GM23248 (cell line): ENCODE measurements at places on chromosomes 11 and 22. TPM values are rescaled to one million over a fixed set of nuclear protein-coding genes. Genes with fewer than 3 reads are reported as not detected.

DNA sequence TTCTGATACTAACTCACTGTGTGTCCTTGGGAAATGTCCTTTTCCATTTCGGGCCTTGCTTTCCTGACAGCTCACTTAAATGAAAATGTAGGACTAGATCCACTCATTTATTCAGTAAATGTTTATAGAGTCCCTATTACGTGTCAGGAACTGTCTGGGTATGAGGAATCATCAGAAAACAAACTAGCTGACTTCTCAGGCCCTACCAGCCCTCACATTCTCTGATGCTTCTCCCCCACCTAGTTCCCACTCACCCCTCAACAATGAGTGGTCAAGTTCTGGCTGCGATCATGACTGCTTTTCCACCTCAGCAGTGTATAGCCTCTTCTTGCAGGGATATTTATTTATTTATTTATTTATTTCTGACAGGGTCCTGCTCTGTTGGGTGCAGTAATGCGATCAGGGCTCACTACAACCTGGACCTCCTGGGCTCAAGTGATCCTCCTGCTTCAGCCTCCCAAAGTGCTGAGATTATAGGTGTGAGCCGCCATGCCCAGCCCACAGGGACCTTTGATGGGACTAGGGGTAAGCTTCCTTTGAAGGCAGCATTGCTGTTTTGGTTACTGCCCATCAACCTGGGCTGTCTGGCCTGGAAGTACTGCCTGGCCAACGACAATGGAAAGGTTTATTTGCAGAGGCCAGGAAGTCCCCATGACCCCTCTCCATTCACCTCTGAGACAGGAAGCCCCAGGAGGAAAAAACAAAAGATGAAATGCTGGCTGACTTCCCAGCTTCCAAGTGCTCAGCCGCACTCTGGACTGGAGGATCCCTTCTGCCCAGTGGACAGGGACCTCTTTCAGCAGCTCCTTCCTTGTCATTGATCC, 33.1 kb upstream of the POLD3 start:
- H3K4me3 ChIP-seq = no peak overlapping the region
- DNase-seq = no peak
- no peaks in the 10 kb centered on the region for H3K27me3 ChIP-seq
- peaks cover 9% of the 10 kb centered on the region; the same call in 1 of the 2 replicates for H3K4me1 ChIP-seq
- no peaks in the 10 kb centered on the region for H3K36me3 ChIP-seq

DNA sequence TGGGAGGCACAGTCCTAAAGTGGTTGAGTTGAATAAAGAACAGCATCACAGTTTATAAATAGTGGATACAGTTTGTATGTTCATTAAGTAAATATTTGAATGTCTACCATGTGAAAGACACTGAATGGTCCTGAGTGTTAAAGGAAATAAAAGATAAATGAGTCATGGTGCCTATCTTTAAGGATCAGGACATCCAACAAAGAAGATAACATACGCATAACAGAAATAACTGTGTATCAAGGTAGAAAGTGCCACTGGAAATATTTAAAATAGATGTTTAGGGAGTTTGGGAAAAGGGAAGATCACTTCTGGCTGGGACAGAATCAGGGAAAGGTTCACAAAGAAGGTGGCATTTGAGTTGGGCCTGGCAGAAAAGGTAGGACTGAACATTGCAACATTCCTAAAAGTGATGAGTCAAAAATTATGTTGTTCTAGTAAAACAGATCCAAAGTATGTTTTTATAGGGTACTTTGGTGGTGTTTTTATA, 41.5 kb downstream of the CSTPP1 start:
- DNase-seq = peak; percentile 12
- H3K4me3 ChIP-seq = no peak overlapping the region
- peaks cover 12% of the 10 kb centered on the region for H3K4me1 ChIP-seq

DNA sequence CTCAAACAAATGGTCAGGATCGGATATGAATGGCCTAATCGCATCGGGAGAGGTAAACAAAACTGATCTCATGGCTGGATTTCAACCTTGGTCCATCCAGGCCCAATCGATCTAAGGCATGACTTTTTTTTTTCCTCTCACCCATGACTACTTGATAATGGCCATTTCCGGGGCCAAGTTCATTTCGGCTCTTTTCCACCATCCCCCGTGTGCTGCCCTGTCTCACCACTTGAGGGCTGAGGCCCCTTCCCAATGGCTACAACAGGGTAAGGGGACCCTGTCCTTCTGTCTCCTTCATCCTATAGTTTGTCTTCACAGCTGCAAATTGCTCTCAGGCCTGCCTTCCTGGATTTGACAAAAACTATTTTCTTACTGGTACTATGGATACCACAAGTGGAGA, 26.7 kb downstream of the GRAP2 start:
- H3K27ac ChIP-seq = no peak overlapping the region
- H3K4me3 ChIP-seq = no peak overlapping the region
- no peaks in the 10 kb centered on the region for H3K4me1 ChIP-seq
- peaks cover 79% of the 10 kb centered on the region for H3K27me3 ChIP-seq
- H3K36me3 ChIP-seq = no peaks in the 10 kb centered on the region

DNA sequence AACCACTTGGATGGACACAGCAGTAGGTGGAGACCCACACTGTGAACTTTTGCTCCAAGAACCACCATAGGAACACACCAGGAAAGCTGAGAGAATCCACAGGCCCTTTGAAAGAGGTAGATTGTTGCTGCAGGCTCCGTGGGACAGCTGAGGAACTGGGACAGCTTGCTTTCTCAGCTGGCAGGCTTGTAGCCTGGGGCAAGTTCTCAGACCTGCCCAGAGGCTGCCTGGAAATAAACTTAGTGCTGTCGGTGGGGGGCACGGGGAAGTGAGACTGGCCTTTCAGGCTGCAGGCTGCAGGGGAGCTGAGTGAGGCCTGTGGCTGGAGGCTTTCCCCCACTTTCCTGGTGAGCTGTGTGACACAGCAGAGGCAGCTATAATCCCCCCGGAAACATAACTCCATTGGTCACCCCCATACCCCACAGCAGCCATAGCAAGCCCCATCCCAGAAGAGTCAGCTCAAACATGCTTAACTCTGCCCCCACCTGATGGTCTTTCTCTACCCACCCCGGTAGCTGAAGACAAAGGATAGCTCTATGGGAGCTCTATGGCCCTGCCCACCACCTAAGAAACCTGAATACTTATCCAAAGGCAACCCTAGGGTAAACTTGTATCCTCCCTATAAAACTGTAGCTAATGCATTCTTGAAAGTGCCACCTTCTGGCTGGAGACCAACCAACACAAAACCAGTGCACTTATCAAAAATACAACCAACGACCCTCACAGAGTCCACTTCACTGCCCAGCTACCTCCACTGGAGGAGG, 21.4 kb upstream of the ACRV1 start:
- H3K27me3 ChIP-seq = peaks cover 14% of the 10 kb centered on the region
- H3K4me1 ChIP-seq = no peaks in the 10 kb centered on the region
- no peak overlapping the region for H3K4me3 ChIP-seq
- no peaks in the 10 kb centered on the region for H3K36me3 ChIP-seq
- no peak for DNase-seq

GRCh38 chr22:48694296-48694883, 1133.3 kb downstream of the BRD1 start:
- DNase-seq = no peak
- H3K27ac ChIP-seq = no peak overlapping the region

GRCh38 chr11:70111269-70112016, 33.3 kb downstream of the ANO1 start:
- no peaks in the 10 kb centered on the region for H3K36me3 ChIP-seq

GRCh38 chr11:20351751-20352262, 11.7 kb upstream of the HTATIP2 start:
- no peaks in the 10 kb centered on the region for H3K36me3 ChIP-seq
- no peak overlapping the region for H3K27ac ChIP-seq
- H3K4me3 ChIP-seq = no peak overlapping the region
- DNase-seq = no peak

GRCh38 chr11:113773092-113773415, 438 bp downstream of the ZW10 start:
- peak; percentile 62 for DNase-seq
- H3K27ac ChIP-seq = peak overlapping the region; percentile 87
- H3K36me3 ChIP-seq = peaks cover 7% of the 10 kb centered on the region
- H3K4me3 ChIP-seq = peak overlapping the region; percentile 99

GRCh38 chr11:130606781-130607511, 158.5 kb downstream of the ADAMTS15 start:
- no peaks in the 10 kb centered on the region for H3K27me3 ChIP-seq
- H3K36me3 ChIP-seq = no peaks in the 10 kb centered on the region
- peaks cover 23% of the 10 kb centered on the region for H3K4me1 ChIP-seq
- peak; percentile 47 for DNase-seq

TRIM29 gene
- polyA plus RNA-seq = 0.86 and 1.1 TPM in 2 replicates

TEX54 gene
- 0.44 TPM in 1 of 2 replicates, not detected in the other for polyA plus RNA-seq

CDC42BPG gene
- polyA plus RNA-seq = not detected in 2 replicates

ZP1 gene
- polyA plus RNA-seq = 0.51 and 1.0 TPM in 2 replicates
